Muscle of leg (tissue), 16 donors: ENCODE measurements at places on chromosomes 16 and 17. TPM values are rescaled to one million over a fixed set of nuclear protein-coding genes. Genes with fewer than 3 reads are reported as not detected.

The PPM1D gene
- polyA plus RNA-seq, result 8.7 TPM

The DRC7 gene
- polyA plus RNA-seq, result 0.40 TPM

The EPN3 gene
- polyA plus RNA-seq, result 3.0 TPM

The PLEKHH3 gene
- 57.5 TPM for polyA plus RNA-seq

The SRCIN1 gene
- polyA plus RNA-seq, result 0.99 TPM

The DHRS7C gene
- 49.5 TPM for polyA plus RNA-seq

The NFE2L1 gene
- 326 TPM for polyA plus RNA-seq

The IL21R gene
- 0.30 TPM for polyA plus RNA-seq

The FNDC8 gene
- not detected for polyA plus RNA-seq

The TANGO6 gene
- polyA plus RNA-seq, result 4.3 TPM

The ZG16 gene
- polyA plus RNA-seq, result not detected

The HID1 gene
- 6.5 TPM for polyA plus RNA-seq

The KRT23 gene
- 0.15 TPM for polyA plus RNA-seq

The CLDN7 gene
- polyA plus RNA-seq, result 1.4 TPM

The PIGW gene
- 9.5 TPM for polyA plus RNA-seq

The TMEM238L gene
- polyA plus RNA-seq, result not detected

The TM4SF5 gene
- polyA plus RNA-seq, result not detected

The TSC2 gene
- 103 TPM for polyA plus RNA-seq

The PTX4 gene
- 0.75 TPM for polyA plus RNA-seq

The ERBB2 gene
- polyA plus RNA-seq, result 114 TPM

The SDR42E2 gene
- polyA plus RNA-seq, result 0.07 TPM

The MPP2 gene
- polyA plus RNA-seq, result 3.8 TPM

The RDM1 gene
- 0.76 TPM for polyA plus RNA-seq

The PYCARD gene
- polyA plus RNA-seq, result 8.4 TPM

The RPUSD1 gene
- polyA plus RNA-seq, result 11.9 TPM

The CIBAR2 gene
- polyA plus RNA-seq, result not detected

The GOT2 gene
- 48.7 TPM for polyA plus RNA-seq
